ENCODE measurements at places on chromosomes 13 and 19. TPM values are rescaled to one million over a fixed set of nuclear protein-coding genes. Genes with fewer than 3 reads are reported as not detected.

The CXCL17 gene
- not detected for total RNA-seq

The PCDH8 gene
- total RNA-seq = not detected

The DNAAF3 gene
- total RNA-seq = not detected

The CCDC61 gene
- 23.1 TPM for total RNA-seq

The NAPSA gene
- 18.0 TPM for total RNA-seq

The RXFP2 gene
- total RNA-seq = not detected

The ZNF549 gene
- 4.9 TPM for total RNA-seq

The PAN3 gene
- total RNA-seq = 32.7 TPM

GRCh38 chr13:52896827-52897659 is 48.6 kb upstream of the PCDH8 start:
- H3K27ac ChIP-seq = no peak overlapping the region
- no peaks in the 10 kb centered on the region for H3K4me1 ChIP-seq
- no peak overlapping the region for H3K4me3 ChIP-seq

DNA sequence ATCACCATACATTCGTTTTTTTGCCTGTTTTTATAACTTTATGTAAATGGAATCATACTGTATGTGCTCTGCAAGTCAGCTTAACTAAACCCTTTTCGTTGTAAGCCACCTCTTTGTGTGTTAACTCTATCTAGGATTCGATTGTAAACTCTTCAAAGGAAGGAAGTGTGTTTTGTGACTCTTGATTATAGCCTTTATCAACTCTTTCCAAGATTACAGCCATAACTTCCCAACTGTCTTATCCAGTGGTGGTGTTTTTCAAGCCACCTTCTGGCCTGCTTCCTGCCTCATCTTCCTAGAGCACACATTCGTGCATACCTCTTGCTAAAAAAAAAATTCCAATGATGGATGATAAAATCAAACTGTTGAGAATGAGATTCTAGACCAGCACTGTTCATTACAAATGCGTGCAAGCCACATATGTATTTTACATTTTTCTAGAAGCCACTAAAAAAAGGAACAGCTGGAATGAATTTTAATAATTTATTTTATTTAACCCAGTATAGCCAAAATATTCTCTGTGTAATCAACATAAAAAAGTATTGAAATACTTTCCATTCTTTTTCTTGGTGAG is 12.0 kb upstream of the FBXL3 start:
- H3K27ac ChIP-seq = no peak overlapping the region
- H3K4me1 ChIP-seq = peaks cover 12% of the 10 kb centered on the region
- no peaks in the 10 kb centered on the region for H3K27me3 ChIP-seq
- H3K4me3 ChIP-seq = no peak overlapping the region
- no peak for DNase-seq

GRCh38 chr19:808423-808775 is 11.1 kb downstream of the PTBP1 start:
- no peak for DNase-seq
- H3K4me3 ChIP-seq = no peak overlapping the region
- no peak overlapping the region for H3K27ac ChIP-seq
- peaks cover 53% of the 10 kb centered on the region for H3K36me3 ChIP-seq
- no peaks in the 10 kb centered on the region for H3K27me3 ChIP-seq

- H3K27ac ChIP-seq = no peak overlapping the region
- H3K36me3 ChIP-seq = peaks cover 22% of the 10 kb centered on the region
- H3K4me3 ChIP-seq = no peak overlapping the region
- DNase-seq = no peak
These were observed 46.4 kb downstream of the CERS4 start for GRCh38 chr19:8255426-8256125.

DNA sequence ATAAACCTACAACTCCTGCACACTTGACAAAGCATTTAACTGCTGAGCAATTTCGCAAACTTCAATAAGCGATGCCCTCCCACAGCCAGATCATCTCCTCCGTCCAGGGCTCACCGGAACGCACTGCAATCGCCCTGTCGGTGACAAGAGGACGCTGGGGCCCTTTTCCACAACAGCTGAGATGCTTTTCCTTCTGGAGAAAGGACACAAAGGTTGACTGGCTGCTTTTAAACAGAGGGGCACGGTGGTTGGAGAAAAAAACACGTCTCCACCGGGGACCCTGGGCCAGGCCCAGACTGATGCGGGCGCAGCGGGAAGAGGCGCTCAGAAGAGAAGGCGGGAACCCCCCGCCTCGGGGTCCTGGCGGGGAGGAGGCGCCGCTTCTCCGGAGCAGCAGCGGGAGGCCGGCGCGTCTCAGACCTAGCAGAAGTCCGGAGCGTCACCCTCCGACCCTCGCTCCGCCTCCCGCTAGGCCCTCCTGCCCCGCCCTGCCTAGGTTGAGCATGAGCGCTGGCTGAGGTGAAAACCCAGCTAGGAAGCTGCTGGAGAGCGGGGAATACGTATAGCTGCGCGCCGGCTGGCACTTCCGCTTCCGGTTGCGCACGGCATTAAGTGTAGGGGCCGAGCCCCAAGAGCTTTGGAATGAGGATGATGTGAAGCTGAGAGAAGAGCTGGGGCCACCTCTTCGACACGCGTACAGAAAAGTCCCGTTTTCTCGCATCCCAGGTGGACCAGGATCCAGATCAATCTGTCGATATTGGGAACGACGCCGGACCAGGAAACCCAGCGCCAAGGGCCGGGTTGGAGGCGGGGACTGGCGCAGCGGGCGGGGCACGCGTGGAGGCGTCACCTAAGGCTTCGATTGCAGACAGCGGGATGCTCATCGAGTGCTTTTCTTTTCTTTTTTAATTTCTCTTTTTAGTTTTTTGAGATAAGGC is at the start of gene ZNF846:
Gene ZNF846, minus strand, starts transcription at position 564 of the 938 bp plus-strand sequence. CDS start 3,788 bp downstream, outside the sequence.
- H3K36me3 ChIP-seq = peaks cover 18% of the 10 kb centered on the region
- peaks cover 7% of the 10 kb centered on the region for H3K4me1 ChIP-seq
- peak; percentile 98 for DNase-seq
- peak within 1 kb of the TSS; percentile 98 for H3K4me3 ChIP-seq
- H3K27me3 ChIP-seq = no peaks in the 10 kb centered on the region
- peak within 1 kb of the TSS; percentile 97 for H3K27ac ChIP-seq

DNA sequence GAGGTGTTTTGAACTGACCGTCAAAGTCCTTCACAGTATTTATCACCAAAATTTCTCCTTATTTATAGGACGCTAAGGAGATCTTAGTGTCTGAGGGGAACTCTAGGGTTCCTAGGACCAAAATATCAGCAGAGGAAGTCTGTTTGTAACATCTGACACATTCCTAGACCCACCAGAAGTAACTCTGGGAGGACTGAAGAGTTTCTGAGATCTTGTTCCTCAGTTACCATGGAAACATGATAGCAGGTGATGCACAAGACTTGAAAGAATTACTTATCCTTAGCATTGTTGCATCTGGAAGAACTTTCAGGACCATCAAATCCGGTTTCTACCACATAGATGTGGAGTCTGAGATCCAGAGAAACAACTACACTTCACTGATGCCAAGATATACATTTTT is 164.6 kb downstream of the IER2 start:
- H3K27ac ChIP-seq = no peak overlapping the region
- H3K4me1 ChIP-seq = no peaks in the 10 kb centered on the region
- H3K36me3 ChIP-seq = no peaks in the 10 kb centered on the region
- no peak overlapping the region for H3K4me3 ChIP-seq
- no peak for DNase-seq

- no peak for DNase-seq
- H3K4me1 ChIP-seq = no peaks in the 10 kb centered on the region
- H3K36me3 ChIP-seq = no peaks in the 10 kb centered on the region
- H3K4me3 ChIP-seq = no peak overlapping the region
- H3K27ac ChIP-seq = no peak overlapping the region
These were observed 39.6 kb downstream of the LHFPL6 start for GRCh38 chr13:39563470-39563735.

- no peak overlapping the region for H3K27ac ChIP-seq
- no peak overlapping the region for H3K4me3 ChIP-seq
- peaks cover 3% of the 10 kb centered on the region for H3K36me3 ChIP-seq
- peaks cover 2% of the 10 kb centered on the region for H3K27me3 ChIP-seq
- peaks cover 27% of the 10 kb centered on the region for H3K4me1 ChIP-seq
These were observed 252.1 kb upstream of the STARD13 start for GRCh38 chr13:33537676-33538075.

GRCh38 chr19:49534632-49535385 is 7.0 kb downstream of the RCN3 start:
- H3K4me3 ChIP-seq = peak overlapping the region; percentile 83

GRCh38 chr13:67964091-67964490 is 734.0 kb upstream of the PCDH9 start:
- H3K27ac ChIP-seq = no peak overlapping the region
- no peaks in the 10 kb centered on the region for H3K27me3 ChIP-seq
- DNase-seq = no peak
- H3K4me3 ChIP-seq = no peak overlapping the region

DNA sequence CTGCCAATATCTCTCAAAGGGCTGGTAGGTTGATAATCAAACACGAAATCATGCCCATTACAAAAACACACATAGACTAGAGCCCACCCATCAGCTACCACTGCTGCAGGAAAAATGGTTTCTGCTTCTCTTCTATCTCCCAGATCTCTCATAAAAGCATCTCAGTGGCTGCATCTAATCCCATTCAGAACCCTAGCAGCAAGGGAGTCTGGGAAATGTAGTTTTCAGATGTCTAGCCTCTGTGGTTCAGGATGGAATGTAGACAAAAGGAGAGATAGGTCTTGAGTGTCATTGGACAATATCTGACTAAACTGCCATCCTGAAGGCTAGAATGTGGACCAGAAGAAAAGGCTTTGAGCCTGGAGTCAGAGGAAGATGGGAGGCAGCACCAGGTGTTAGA is 32.1 kb downstream of the RDH8 start:
- H3K27me3 ChIP-seq = peaks cover 7% of the 10 kb centered on the region
- H3K4me1 ChIP-seq = no peaks in the 10 kb centered on the region
- H3K4me3 ChIP-seq = no peak overlapping the region
- DNase-seq = no peak
- no peaks in the 10 kb centered on the region for H3K36me3 ChIP-seq
- H3K27ac ChIP-seq = no peak overlapping the region

- no peak for DNase-seq
- peak overlapping the region; percentile 65 for H3K4me3 ChIP-seq
These were observed 16.2 kb downstream of the RB1 start for GRCh38 chr13:48319531-48320398.

GRCh38 chr19:18300930-18301717 is 19.7 kb upstream of the JUND start:
- H3K27ac ChIP-seq = peak overlapping the region; percentile 76
- peaks cover 52% of the 10 kb centered on the region for H3K4me1 ChIP-seq
- H3K4me3 ChIP-seq = peak overlapping the region; percentile 30

- peak overlapping the region; percentile 67 for H3K4me3 ChIP-seq
- H3K27me3 ChIP-seq = no peaks in the 10 kb centered on the region
- peak overlapping the region; percentile 83 for H3K27ac ChIP-seq
- DNase-seq = no peak
- H3K36me3 ChIP-seq = peaks cover 41% of the 10 kb centered on the region
These were observed 9.1 kb downstream of the GPR183 start for GRCh38 chr13:99298056-99298455.

- H3K27me3 ChIP-seq = peaks cover 55% of the 10 kb centered on the region
- H3K36me3 ChIP-seq = no peaks in the 10 kb centered on the region
- DNase-seq = no peak
- H3K27ac ChIP-seq = no peak overlapping the region
- no peak overlapping the region for H3K4me3 ChIP-seq
These were observed 65.8 kb upstream of the STARD13 start for GRCh38 chr13:33351319-33351718.

Measured in activated CD4-positive, alpha-beta T cell treated with anti-CD3 and anti-CD28 coated beads, Interleukin-2, amount 10 ng/mL, durations not matched to agents 24 days and 14 days (primary cell).